SK-N-SH (cell line): ENCODE measurements at places on chromosomes 12 and 14. TPM values are rescaled to one million over a fixed set of nuclear protein-coding genes. Genes with fewer than 3 reads are reported as not detected.

- no peak for DNase-seq
Observed at GRCh38 chr12:77736219-77736965, 94.3 kb upstream of the NAV3 start.

HOXC9 gene
- 1.2 and 1.9 TPM in 2 replicates for polyA plus RNA-seq

DNA sequence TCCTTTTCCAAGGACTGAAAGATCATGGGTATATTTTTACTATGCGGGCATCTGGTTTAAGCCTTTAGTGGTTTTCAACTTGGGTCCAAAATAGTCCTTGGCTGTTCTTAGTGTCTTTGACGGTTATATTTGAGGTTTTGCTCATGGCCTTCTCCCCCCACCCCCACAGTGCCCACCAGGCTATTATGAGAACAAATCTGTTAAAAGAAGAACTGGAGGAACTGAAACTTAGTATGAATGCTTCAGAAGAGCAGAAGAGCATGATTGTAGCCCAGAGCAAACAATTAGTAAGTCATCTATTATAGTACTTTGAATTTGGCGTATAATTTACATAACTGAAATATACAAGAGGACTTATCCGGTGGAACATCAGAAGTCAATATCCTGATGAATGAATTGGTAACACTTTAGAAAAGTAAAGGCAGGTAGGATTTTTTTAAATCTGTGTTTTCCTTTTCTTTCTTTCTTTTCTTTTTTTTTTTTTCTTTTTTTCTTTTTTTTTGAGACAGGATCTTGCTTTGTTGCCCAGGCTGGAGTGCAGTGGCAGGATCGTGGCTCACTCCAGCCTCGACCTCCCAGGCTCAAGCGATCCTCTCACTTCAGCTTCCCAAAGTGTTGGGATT lies 71.8 kb upstream of the BCAT1 start:
- no peak for DNase-seq

DNA sequence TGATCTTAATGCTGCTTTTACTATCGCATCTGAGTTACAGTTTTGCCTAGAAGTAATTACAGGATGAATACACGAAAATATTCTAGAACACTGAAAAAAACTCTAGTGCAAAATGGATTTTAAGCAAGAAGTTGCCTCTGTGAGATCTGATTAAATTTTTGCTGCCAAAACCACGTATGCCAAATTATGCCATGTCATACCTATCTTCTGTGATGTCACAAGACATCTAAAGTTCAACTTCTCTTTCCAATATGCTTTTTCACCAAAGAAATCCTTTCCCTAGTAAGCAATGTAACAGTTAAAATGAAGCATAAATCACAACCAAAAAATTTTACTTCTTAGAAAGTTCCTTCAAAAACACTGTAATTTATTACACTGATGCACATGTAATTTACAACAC lies 39.6 kb downstream of the HECTD4 start:
- DNase-seq, result no peak

SAMD15 gene
- 1.7 and 3.0 TPM in 2 replicates for polyA plus RNA-seq

- DNase-seq, result no peak
Observed at GRCh38 chr14:54502602-54503001, 7.1 kb upstream of the CGRRF1 start.

DNA sequence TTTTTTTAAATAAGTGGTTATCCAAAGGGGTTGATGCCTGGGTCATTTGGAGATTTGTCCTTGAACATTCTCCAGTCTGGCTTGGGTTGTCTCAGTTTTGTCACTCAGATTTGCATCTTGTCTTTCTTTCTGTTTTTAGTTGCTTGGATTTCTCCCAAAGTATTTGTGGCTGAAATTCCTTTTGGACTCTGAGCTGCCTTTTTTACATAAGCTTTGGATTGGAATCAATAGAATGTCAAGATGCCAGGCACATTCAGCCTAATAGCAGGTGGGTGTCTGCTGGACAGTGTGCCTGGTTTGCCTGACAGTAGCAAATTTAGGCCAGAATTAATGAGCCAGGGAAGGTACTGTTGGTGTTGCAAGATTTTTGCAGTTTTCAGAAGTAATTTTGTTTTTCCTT lies 50.0 kb downstream of the FLRT2 start:
- no peak for DNase-seq

DNA sequence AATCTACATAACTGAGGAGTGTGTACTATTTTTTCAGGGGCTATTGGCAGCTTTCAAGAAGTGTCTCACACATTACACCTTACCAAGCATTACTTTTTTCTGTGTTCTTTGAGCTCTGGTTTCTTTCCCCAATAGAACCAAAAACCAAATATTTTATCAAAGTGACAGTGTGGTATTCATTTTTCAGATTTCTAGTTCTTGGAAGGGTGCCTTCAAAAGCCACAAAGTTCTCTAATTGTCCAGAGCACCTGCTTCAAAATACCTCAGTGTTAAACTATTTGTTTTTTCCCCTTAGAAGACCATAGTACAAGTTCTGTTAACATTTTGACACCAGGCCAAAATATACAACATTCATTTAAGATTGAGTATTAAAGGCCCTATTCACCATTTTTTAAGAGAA lies 515.7 kb downstream of the ETNK1 start:
- no peak for DNase-seq

C14orf93 gene
- polyA plus RNA-seq, result 9.1 and 9.5 TPM in 2 replicates

DNA sequence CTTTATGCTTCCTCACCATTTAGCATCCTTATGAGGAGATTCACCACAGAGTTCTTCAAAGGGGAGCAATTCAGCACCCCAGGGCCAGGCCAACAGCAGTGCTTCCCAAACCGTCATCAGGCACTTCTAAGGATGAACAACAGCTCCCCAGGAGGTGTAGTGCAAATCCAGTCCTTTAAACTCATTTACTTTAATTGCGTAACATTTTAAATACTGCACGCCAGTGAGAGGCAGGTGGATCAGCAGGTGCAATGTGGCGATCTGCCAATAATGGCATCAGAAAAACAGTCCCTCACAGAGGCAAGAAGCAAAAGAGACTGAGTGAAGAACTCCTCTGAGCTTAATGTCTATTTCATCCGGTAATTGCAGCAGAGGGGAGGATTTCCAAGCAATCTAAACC lies 770.9 kb upstream of the FOXG1 start:
- DNase-seq, result no peak

DNA sequence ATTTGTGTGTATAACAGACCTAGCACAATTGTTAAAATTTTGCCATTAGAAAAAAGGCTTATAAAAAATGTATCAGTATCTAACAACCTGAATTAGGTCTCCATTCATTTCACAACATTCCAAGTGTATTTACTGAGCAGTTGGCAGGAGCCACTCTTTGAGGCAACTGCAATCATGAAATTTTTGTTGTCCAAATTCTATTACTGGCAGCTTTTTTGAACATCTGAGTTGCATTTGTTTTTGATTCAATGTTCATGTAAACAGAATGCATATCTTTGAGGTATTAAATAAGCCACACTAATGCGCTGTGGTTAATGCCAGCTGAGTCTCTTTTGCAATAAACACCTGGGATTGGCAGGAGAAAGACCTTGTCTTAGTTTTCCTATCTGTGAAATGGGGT lies 8.7 kb downstream of the KITLG start:
- DNase-seq, result no peak

GRCh38 chr14:102057480-102058114 lies 29.2 kb downstream of the HSP90AA1 start:
- DNase-seq, result no peak

DNA sequence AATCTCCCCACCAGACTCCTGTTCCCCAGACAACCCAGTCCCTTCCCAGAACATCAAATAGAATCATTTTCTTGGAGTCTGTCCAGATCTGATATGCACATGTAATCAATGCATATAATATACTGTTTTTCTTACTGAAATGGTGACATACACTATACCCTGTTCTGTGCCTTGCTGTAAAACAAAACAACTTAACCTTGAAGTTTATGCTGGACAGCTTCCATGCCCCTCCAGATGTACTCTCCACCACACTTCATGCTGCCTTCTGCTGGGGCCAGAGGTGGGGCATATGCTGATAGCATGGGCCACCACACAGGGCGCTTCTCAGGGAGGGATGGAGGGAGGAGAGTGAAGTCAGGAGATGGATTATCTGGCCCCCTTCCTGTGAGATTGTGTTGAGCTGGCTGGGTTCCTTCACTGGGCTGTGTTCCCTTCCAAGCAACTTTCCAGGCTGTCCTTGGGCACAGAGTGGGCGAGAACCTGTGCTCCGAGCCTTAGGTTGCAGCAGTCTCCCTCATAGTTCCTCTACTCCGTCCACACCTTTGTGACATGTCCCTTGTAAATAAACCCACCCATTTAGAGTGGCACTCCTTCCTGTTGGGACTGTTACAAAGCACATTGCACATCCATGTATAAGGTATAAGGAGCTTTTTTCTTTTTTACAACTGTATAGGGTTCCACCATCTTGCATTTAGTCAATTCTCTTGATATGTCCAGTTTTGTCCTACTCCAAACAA lies 77.6 kb upstream of the RIC8B start:
- peak; percentile 42 for DNase-seq

- DNase-seq, result no peak
Observed at GRCh38 chr12:34402228-34402898, 380.1 kb downstream of the ALG10 start.

DNA sequence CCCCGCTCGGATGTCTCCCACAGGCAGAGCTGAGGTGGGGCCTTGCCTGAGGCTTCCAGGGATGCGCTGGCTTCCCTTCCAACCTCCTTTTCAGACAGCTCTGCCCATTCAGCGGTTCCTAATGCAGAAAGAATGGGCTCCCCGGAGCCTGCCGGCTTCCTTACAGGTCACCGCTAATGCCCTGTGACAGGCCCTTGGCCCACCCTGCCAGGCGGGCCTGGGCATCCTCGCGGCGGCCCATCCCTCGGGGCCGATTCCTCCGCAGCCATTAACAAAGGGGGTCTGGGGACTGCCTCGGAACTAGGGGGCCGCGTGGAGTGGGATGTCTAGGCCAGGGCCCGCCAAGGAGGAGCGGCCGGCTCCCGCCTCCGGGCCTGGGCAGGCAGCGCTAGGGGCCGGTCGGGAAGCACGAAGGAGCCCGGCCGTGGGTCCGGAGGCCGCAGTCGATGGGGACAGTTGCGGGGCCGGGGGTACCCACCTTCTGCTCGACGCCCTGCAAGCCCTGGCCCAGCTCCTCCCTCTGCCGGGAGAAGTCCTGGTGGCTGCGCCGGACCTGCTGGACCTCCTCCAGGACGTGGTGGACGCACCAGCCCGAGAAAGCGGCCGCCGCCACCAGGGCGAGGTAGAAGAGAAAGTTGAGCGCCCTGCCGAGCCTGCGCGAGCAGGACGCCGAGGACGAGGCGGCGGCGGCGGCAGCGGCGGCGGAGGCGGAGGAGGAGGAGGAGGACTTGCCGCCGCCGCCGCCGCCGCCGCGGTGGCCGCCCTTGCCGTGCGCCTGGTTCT lies 738 bp downstream of the CKAP4 start:
- peak; percentile 81 for DNase-seq

FBXO34 gene
- 10.0 and 13.2 TPM in 2 replicates for polyA plus RNA-seq

- peak; percentile 44 for DNase-seq
Observed at GRCh38 chr12:80936642-80937390, 918 bp downstream of the LIN7A start.

DNA sequence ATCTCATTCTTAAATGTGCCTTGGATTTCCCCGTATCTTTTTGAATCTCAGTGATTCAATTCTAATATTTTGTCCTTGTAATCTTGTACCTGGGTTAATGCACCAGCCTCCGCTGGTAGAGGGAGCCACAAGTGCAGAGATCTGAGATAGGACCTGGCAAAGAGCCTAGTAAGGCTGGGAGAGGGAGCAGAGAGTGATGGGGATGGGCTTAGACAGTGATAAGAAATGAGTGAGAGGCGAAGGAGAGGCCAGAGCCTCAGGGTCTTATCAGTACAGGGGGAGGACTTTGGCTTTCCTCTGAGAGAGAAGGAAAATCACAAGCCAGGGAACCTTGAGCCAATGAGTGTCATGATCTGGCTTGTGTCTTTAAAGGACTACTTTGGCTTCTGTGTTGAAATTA lies 30.5 kb upstream of the LMNTD1 start:
- peak; percentile 61 for DNase-seq

GRCh38 chr12:13173012-13173932 lies 23.3 kb upstream of the EMP1 start:
- no peak for DNase-seq

- DNase-seq, result no peak
Observed at GRCh38 chr14:58771016-58771415, 133.3 kb downstream of the DACT1 start.

GRCh38 chr14:92464716-92465115 lies 48.9 kb upstream of the RIN3 start:
- no peak for DNase-seq

GRCh38 chr14:77838831-77839511 lies 39.1 kb downstream of the ADCK1 start:
- DNase-seq, result no peak

DNA sequence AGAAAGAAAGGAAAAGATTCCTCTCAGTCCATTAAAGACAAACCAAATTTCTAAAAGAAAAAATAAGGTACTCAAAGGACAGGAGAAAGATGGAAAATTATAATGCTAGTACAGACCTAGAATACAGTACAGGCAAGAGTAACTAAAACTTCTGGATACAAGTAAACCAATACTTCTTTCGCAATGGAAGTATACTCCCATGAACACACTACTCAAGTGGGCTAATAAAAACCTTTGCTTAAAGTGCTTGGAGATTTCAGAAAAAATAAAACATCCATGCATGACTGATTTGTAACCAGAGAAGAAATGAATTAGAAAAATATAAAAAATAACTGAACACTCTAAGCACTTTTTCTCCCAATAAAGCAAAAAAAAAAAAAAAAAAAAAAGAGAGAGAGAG lies 3.5 kb downstream of the ZBTB25 start:
- no peak for DNase-seq

GRCh38 chr14:104393898-104394381 lies 185.6 kb upstream of the C14orf180 start:
- peak; percentile 80 for DNase-seq

GRCh38 chr12:48000878-48001504 lies 3.3 kb downstream of the COL2A1 start:
- peak; percentile 53 for DNase-seq

DNA sequence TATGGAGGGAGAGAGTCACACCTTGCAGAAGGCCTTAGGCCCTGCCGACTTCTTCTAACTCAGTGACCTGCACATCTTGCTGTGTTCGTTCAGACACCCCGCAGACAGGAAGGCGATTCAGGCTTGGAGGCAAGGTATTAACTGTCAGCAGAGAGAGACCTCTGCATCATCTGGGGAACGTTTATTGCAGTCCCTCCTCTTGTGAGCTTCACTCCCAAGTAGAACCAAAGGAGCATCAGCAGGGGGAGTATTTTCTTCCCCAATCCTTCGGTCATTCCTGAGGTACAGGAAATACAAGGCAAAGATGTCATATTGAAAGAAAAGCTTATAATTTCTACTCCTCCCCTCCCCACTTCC lies 217.9 kb downstream of the CRADD start:
- DNase-seq, result no peak

MYL6B gene
- polyA plus RNA-seq, result 203 and 234 TPM in 2 replicates

GRCh38 chr14:53979747-53980642 lies 23.4 kb upstream of the BMP4 start:
- no peak for DNase-seq

- DNase-seq, result no peak
Observed at GRCh38 chr14:55170526-55170925, 20.9 kb downstream of the DLGAP5 start.

- no peak for DNase-seq
Observed at GRCh38 chr12:129641926-129642325, 261.9 kb downstream of the TMEM132D start.

CEBPE gene
- not detected in 2 replicates for polyA plus RNA-seq

EIF5 gene
- 120 and 127 TPM in 2 replicates for polyA plus RNA-seq

HPD gene
- 1.8 and 1.9 TPM in 2 replicates for polyA plus RNA-seq
